Head of caudate nucleus (tissue), 42 donors: ENCODE measurements at places on chromosomes 16 and 17.

GRCh38 chr17:7886227-7887037, 2.2 kb upstream of the CHD3 start:
- DNase-seq, result no peak

GRCh38 chr16:69201787-69202186, 14.8 kb downstream of the SNTB2 start:
- no peak for DNase-seq

- no peak for DNase-seq
Observed at GRCh38 chr17:42403150-42403549, 14.9 kb upstream of the STAT3 start.

DNA sequence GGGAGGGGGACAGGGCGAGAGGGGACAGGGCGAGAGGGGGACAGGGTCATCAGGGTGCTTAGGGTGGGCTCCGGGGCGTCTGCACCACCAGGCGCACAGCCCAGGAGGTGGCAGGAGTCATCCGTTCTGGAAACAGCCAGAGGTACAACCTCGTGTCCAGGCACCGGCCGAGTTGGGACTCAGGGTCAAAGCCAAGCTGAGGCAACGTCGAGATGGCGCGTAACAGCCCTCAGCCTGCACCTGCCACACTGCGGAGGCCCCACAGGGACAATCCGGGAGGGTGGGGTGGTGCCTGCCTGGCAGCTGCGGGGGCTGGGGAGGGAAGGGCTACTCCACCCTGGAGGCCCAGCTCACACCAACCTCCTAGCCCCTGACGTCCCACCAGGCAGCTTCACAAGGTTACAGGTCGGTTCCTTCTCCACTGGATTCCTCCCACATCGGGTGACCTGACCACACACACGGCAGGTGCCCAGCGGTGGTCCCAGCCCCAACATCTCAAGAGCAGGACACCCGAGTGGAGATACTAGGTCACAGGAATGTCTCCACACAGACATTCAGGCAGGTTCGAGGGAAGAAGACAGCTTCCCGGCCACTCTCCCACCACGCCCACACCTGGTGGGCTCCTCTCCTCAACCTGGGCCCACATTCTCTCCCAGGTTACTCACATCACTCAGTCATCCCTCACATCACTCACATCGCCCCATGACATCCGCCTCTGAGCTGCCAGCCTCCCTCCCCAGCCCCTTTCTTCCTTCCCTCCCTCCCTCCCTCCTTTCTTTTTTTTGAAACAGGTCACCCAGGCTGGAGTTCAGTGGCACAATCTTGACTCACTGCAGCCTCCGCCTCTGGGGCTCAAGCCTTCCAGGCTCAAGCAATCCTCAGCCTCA, 47.3 kb downstream of the RPH3AL start:
- DNase-seq, result no peak

DNA sequence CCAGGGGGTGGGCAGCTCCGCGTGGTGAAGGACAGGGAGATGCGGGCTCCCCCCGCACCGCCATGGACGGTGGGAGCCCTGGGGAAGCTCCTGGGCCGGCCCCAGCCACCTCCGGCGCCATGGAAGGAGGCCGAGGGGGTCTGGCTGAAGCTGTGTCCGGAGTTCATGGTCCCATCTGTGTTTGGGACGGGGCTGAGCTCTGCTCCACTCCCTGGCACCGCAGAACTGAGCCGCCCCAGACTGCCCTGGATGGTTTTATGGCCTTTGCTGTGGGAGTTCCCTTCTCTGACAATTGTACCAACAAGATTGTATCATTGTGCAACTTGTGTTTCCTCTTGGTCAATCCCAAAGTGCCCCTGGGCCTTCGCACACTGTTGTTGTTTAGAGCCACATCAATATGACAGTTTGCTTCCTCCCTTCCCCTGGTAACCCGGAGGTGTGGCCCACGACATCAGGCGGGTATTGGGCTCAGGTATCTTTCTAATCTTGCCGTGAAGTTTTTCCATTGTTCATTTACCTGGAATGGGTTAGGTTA, 942 bp downstream of the KRT23 start:
- no peak for DNase-seq

GRCh38 chr16:48049847-48050246, 105.9 kb downstream of the ABCC12 start:
- DNase-seq, result no peak

DNA sequence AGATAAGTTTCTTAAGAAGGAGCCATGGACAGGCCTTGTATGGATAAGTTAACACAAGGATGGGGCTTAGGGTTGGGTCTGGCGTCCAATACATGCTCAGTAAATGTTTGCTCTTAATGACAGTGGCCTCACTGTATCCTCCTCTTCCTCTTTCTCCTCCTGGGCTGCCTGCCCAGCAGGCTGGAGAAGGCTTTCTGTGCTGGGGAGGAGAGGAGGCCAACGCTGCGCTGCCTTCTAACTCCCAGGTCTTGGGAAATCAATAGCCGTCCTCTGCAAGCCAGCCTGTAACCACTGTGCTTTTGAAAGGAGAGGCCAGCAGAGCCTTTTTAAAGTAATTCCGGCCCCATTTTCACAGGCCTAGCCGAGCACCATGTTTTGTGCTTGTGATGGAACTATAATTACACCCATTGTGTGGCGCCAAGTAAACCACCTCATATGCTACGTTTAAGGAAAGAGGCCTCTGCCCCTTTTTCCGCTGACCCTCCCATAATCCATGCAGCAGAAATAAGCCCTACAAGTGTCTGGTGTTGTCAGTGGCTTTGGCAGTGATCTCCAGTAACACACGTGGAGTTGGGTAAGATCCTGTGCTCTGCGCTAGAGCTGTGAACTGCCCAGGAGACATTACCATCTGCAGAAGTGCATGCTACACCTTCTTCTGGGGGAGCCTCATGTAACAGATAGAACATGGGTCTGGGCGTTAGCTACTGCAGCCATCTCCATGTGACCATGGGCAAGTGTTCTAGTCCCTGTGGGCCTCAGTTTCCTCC, 368.2 kb downstream of the SNX29 start:
- DNase-seq, result peak; percentile 38

GRCh38 chr17:56908001-56908542, 5.8 kb downstream of the TRIM25 start:
- DNase-seq, result peak; percentile 18

GRCh38 chr16:74605746-74606520, 981 bp downstream of the GLG1 start:
- no peak for DNase-seq

DNA sequence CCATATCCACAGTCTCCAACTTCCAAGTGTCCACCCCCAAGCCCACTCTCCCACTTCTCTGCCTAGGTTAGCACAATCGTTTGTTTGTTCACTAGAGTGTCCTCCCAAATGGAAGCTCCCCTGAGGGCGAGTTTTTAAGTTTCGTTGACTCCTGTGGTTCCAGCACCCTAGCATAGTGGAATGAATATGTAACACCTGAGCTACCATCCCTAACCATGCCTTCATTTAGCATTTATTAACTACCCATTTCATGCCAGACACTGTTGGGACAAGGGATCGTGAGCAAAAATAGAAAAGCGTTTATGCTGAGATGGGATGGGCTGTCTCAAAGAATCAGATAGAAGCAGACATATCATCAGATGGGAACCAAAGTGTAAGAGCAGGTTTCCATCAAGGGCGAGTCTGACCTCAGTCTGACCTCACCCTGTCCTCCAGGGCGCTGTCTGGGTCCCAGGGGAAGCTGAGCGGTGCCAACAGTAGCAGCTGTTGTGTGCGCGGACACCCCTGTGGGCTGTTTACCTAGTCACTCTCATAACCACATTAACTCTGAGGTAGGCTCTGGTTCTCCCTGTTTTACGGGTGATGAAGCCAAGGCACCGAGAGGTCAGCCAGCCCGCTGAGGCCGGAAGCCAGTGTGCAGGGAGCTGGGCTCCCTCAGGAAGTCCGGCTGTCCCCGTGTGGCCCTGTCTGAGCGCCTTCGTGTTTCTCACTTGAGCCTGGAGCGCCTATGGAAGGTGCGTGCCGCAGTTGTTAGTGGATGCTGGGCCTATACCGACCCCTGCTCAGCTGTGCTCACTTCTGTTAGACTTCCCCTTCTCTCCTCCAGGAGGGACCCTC, 6.2 kb downstream of the CNP start:
- no peak for DNase-seq

- DNase-seq, result no peak
Observed at GRCh38 chr16:85850344-85850880, 48.5 kb upstream of the IRF8 start.

DNA sequence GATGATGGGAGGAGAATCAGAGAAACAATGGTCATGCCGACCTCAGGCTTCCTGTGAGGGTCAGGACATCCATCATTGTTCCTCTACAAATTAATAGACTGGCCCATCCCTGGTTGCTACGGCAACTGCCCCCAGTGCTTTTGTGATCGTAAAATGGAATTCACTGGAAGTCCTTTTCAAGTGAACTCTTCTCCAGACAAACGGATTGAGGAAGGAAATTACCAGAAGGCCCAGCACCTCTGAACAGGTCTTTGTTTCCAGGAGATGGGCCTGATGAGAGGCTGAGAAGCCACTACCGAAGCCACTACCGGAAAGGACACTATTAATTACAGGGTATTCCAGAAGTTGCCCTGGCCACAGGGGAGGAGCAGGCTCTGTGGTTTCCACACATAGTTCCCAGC, 126.0 kb downstream of the MGAT5B start:
- no peak for DNase-seq

DNA sequence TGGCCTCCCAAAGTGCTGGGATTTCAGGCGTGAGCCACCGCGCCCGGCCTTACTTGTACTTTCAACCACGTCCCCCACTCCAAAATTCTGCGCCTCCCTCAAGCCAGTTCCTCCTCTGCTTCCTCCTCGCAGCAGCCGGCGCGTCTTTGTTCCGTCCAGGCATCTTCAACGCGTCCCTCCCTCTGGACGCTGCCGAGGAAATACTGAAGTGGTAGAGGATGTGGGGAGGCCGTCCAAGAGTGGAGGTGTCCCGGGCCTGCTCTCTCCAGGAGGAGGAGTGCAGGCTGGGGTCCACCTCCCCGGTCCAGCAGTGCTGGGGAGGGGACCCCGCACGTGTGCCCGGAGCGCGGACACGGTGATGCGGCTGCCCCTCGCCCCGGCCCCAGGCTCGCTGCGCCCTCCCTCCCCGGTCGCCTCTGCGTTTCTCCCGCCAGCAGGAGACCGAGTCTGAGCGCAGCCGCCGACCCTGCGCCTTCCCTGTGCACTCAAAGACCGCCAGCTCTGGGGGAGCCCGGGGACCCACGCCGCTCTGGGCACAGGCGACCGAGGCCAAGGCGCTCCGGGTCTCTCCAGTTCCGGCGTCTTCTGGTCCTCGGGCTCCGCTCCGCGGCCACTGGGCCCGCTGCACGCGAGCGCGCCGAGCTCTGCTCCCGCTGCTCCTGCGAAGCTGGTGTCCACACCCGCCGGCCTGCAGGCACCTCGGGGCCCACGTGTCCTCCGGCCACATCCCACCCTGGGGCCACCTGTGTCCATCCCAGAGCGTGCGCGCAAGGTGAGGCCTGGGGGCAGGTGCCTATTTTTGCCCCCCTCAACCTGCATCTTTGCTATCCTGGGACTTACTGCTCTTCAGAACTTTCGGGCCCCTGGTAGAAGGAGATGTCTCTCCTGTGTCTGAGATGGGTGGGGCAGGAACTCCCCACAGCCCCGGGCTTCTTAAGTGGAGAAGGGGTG, 31.7 kb downstream of the OSBPL7 start:
- DNase-seq, result peak; percentile 35

GRCh38 chr16:90077757-90078578, 837 bp upstream of the PRDM7 start:
- no peak for DNase-seq

- DNase-seq, result no peak
Observed at GRCh38 chr16:3872216-3872895, 8.2 kb downstream of the CREBBP start.

GRCh38 chr17:6453279-6454024, 9.2 kb downstream of the PIMREG start:
- DNase-seq, result no peak

- DNase-seq, result no peak
Observed at GRCh38 chr17:51526507-51526906, 266.2 kb downstream of the UTP18 start.

GRCh38 chr17:27800522-27800921, at the start of gene NOS2:
Gene NOS2, minus strand, starts transcription at chr17:27800529. Its CDS starts 1,720 bp downstream, at chr17:27798809.
- DNase-seq, result no peak

GRCh38 chr17:2436316-2436905, 35.6 kb upstream of the MNT start:
- no peak for DNase-seq

DNA sequence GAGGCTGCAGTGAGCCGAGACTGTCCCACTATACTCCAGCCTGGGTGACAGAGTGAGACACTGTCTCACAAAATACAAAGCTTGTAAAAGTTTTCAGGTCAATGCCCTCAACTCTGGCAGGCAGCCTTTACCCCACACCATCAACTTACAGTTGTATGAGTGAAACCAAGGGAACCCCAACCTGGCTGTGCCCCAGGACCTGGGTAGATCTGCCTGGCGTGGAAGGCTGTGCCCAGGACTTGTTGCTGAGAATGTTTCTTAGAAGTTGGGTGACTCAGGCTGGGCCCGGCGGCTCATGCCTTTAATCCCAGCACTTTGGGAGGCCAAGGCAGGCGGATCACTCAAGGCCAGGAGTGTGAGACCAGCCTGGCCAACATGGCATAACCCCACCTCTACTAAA, 7.8 kb downstream of the CES3 start:
- DNase-seq, result no peak

GRCh38 chr16:85329059-85329812, 217.0 kb upstream of the CIBAR2 start:
- no peak for DNase-seq

DNA sequence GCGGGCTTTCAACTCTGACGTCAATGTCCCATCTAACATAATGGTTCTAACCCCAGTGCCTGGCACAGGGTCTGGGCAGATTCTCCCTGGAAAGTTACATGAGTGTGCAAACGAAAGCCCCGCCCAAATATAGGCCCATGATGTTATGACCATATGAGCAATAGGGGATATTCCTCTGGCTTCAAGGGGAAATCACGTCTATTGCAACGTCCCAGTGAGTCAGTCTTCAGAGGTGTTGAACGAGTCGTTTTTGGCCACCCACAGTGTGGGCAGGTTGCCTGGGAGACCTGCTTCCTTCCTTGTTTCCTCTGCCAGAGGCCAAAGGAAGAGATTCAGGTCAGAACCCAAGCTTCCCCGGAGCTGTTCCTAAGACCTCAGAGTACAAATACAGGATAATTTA, 30.3 kb downstream of the PIK3R5 start:
- no peak for DNase-seq

- DNase-seq, result no peak
Observed at GRCh38 chr16:56709443-56710040, 20.4 kb upstream of the NUP93 start.

- no peak for DNase-seq
Observed at GRCh38 chr17:5809580-5810188, 225.4 kb upstream of the NLRP1 start.

GRCh38 chr17:79674506-79675412, 56.0 kb upstream of the ENPP7 start:
- DNase-seq, result no peak

- no peak for DNase-seq
Observed at GRCh38 chr16:8088820-8089338, 501.4 kb downstream of the TMEM114 start.
